Stimulated activated CD4-positive, alpha-beta T cell treated with anti-CD3 and anti-CD28 coated beads, Interleukin-2, amount 100 ng/mL, for 4 hours (primary cell): ENCODE measurements at places on chromosomes 1 and 21.

- DNase-seq = no peak
Measured at GRCh38 chr1:214378492-214378891, 97.5 kb downstream of the SMYD2 start.

DNA sequence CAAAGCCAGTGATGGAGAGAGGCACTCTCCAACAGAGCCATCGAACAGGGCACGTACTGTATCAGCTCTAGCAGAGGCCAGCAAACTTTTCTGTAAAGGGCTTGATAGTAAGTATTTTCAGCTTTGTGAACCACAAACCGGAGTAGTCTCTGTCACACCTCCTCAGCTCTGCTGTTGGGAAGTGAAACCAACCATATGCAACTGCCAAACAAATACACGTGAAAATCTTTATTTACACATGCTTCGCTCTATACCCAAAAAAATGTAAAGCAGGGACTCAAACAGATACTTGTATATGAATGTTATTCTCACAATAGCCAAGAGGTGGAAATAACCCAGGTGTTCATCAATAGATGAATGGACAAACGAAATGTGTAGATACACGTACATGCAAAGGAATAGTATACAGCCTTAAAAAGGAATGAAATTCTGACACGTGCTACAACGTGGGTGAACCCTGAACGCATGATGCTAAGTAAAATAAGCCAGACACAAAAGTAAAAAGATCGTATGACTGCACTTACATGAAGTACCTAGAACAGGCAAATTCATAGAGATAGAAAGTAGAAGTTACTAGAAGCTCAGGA lies 39.0 kb downstream of the SETD4 start:
- no peak for DNase-seq

DNA sequence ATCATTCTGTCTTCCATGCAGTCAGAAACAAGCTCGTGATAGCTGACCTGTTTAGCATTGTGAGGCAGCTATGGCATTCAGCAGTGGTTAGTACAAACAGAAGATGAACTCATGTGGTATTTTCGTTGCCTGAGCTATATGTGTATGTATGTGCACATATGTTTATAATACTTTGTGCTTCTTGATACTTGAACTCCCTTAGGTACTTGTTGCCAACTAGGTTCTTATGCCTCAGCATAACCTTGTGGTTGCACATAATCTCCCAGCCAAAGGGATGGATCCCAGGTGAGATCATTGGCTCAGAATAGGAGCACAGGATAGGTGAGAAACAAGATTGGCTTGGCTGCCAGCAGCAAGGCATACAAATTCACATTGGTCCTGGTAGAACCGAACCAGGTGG lies 86.1 kb downstream of the VPS26C start:
- no peak for DNase-seq

DNA sequence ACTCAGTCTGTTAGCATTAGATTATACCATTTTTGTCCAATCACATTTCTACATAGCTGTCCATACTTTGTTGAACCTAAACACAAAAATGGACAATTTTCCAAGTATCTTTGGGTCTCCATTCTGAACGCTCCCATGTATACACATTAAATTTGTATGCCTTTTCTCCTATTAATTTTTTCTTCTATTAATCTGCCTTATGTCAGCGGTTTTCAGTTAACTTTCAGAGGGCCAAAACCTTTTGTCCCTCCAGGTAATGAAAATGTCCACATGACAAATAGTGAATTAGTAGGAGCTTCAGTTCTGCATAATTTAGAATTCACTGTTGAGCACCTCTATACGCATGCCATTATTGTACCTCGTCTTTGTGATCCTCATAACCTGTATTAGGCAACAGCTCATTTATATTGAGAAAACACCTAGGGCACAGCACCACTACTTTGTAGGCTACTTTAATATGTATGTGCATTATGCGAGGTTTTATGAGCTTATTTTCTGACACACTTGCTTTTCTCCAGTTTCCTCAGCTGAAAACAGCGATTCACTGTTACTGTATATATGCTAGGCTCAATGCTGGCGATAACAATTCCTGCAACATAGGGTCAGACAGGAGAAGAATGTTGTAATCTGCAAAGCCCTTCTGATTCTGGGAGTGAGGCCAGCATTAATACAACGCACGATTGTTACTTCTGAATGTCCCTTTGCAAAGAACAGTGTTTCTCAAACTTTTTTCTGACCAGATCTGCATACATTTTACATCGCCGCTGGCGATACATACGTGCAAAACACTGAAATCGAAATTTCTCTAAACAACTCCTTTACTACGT lies 1.1 kb upstream of the ABCD3 start:
- no peak for DNase-seq

- DNase-seq = no peak
Measured at GRCh38 chr1:75796376-75797272, at the start of gene MSH4. TSS of gene MSH4 (plus strand) at chr1:75796882. CDS start at chr1:75796986, 104 bp downstream.

GRCh38 chr1:52751589-52752483 lies 25.6 kb downstream of the ZYG11B start:
- no peak for DNase-seq

DNA sequence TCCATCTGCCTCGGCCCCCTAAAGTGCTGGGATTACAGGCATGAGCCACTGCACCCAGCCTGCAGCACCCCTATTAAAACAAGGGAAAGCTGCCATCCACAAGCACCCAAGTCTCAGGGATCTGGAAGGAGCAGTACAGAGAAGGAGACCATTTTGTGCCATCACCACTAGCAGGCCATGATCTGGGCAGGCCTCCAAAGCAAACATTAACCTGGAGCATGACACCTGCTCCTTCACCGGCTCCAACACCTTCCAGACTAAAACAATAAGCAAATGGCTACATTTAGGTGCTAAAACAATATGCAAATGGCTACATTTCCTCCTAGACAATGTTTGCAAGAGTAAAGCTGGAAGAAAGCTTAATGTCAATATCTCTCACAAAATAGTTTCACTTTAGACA lies 16.7 kb downstream of the MEAF6 start:
- DNase-seq = no peak

GRCh38 chr1:231215681-231216385 lies 25.2 kb upstream of the GNPAT start:
- DNase-seq = no peak

DNA sequence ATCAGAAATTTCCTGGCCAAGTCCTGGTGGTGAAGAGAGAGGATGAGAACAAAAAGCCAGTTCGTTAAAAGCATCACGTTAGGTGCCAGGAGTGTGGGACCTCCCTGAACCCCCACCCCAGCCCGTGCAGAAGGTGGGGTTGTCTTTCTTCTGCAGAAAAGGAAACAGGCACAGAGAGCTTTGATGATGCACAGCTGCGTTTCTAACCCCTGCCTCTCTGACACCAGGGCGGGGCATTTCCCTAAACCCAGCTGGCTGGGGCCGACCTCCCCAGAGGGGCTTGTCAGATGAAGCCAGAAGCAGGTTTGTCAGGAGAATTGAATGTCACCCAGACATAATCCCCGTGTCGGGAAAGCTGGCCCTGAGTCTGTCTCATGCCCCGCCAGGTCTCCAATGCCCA lies 189.3 kb upstream of the EDN2 start:
- peak; percentile 49 for DNase-seq
